Cardiac muscle cell (in vitro differentiated cells and primary cell): ENCODE measurements at places on chromosomes 11 and 22. TPM values are rescaled to one million over a fixed set of nuclear protein-coding genes. Genes with fewer than 3 reads are reported as not detected.

DNA sequence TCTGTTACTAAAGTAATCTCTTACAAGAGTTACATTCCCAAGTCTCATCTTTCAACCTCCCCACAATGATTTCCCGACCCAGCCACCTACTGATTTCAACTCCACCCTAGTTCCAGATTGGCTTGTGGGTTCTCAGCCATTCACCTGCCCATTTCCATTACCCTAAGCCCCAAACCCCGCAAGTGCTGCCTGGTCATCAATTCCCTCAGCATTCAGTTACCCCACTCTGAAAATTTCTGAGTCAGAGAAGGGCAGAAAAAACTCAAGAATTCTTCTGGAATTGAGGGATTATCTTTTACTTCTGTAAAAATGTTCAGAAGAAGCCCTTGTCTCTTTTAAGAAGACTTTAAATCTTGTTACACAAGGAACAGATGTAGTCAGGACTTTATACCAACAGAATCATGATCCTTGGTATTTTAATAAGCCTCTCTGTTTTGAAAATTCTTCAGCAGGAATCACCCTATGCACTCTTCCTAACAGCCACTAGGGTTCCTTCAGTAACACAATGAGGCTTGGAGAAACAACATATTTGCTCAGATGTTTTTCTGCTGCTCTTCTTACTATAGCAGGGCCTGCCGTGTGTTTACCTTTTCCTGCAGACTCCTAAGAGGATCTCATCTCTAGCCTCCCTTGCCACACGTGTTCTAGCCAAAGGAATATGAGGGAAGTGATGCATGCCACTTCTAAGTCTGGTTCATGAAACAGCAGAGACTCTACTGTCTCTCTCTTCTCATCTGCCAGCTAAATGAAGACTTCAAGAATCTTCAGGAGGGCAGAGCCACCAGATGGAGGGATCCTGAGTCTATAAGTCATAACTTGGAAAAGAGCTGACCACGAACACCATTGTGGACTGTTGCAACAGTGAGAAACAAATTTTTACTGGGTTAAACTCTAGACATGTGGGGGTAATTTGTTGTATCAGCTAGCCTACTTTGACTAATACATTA is 29.3 kb upstream of the PAMR1 start:
- H3K27me3 ChIP-seq, result no peaks in the 10 kb centered on the region
- H3K36me3 ChIP-seq, result no peaks in the 10 kb centered on the region
- peaks cover 8% of the 10 kb centered on the region for H3K4me1 ChIP-seq
- no peak for DNase-seq
- no peak overlapping the region for H3K27ac ChIP-seq

DNA sequence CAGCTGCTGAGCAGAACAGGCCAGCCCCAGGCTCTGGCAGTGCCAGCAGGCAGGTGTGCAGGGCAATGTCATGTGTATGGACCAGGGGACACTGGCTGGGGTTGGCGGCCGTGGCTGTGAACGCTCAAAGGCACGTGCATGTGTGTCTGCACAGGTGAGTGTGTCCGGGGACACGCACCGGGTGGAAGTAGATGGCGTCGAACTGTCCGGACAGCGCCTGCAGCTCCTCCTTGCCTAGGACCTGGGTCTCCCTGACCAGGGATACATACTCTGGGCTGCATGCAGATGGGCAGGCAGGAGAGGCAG is 863 bp downstream of the HDAC10 start:
- peaks cover 12% of the 10 kb centered on the region for H3K4me1 ChIP-seq
- DNase-seq, result no peak
- no peaks in the 10 kb centered on the region for H3K27me3 ChIP-seq
- H3K36me3 ChIP-seq, result peaks cover 6% of the 10 kb centered on the region

Gene CACNA1I
- total RNA-seq, result 0.14 and 0.24 TPM in 2 replicates

Gene ATP5MG
- total RNA-seq, result 65.3 and 90.5 TPM in 2 replicates

Gene NARS2
- 22.2 and 27.2 TPM in 2 replicates for total RNA-seq
